Inflammatory macrophage treated with lipopolysaccharide for 1 hour (primary cell): ENCODE measurements at places on chromosomes 3 and 15.

GRCh38 chr15:71237456-71238188 is 122.4 kb downstream of the THSD4 start:
- no peak for DNase-seq

DNA sequence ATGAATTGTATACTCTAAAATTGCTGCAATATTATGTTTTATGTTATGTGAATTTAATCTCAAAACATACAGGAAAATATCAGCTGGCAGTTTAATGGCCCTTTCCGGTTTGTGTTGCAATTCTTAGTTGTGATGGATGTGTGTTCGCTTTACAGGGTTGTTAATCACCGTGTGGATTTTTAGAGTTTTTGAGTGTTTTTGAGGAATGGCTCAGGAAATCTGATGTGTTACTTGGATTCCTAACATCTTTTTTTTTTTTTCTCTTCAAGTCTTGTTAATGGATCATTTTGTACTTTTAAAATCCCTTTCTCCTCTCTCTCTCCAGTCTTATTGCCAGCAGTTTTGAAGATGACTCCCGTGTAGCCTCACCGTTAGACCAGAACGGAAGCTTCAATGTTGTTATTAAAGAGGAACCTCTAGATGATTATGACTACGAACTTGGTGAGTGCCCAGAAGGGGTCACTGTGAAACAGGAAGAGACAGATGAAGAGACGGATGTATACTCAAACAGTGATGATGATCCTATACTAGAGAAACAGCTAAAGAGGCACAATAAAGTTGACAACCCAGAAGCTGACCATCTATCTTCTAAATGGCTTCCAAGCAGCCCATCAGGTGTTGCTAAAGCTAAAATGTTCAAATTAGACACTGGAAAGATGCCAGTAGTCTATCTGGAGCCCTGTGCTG is 35.7 kb downstream of the MGA start:
- peak; percentile 65 for DNase-seq

- DNase-seq = peak; percentile 2
Observed at GRCh38 chr3:65914740-65915367, 123.9 kb downstream of the MAGI1 start.

DNA sequence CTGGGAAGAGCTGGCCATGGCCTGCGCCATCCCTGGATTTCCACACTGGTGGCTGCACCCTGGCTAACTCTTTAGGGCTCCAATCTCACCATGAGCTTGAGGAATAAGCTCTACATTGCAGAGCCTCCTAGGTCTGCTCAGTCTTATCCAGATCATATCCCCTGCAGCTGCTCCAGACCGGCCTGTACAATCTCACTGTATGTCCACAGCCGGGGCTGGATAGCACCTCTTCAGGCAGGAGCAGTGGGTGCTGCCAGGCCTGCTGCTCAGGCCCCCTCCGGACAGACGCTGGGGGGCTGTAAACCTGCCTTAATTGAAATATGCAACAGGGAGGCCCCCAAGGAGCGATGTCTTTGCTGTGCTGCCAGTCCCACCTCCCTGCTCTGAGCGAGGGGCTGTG is 15.6 kb downstream of the INSYN1 start:
- DNase-seq = no peak

DNA sequence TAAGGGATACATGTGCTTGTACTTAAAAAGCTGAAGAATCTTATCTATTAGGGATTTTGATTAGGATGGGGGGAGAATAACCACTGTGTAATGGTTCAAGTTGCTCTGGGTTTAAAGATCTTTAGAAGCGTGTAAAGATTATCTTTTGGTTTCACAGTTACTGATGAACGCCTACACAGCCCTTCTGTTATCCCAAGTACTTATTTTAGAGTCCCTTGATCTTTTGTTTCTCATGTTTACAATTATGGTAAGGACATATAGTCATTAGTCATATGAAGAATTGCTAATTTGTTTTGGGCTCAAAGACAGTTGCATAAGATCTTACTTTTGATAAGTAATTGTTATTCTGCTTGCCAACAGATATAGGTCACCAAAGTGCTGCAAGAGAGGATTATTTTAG is 160.1 kb downstream of the PLCL2 start:
- DNase-seq = no peak

GRCh38 chr3:106160396-106160795 is 291.6 kb upstream of the CBLB start:
- no peak for DNase-seq

DNA sequence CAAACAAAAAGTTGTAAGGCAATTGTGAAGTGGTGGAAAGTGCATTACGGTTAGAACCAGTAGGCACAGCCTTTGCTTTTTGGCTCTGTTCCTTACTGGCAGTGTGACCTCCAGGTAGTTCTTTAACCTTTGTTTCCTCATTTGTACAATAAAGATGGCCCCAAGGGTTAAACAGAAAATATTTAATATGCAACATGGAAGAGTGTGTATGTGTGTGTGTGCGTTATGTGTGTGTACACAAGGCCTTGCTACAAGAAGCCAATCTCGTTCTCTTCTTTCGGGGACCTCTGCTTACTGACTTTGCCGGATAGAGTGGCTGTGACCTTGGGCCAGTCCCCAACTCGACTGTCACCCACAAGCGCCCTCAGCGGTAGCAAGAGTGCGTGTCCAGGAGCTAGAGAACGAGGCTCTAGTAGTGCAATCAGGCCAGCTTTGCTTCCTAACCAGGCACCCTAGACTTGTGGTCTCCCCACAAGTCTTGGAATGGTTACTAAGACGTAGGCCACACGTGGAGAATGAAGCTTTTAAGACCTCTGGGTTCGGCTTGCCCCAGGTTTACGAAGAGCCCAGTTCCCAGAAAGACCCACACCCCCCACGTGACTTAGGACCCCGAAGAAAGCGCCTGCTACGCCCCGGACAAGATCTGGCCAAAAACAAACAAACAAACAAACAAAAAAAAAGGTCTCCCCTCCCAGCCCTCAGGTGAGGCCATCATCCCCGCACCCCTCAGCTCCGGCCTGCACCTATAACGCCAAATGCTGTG is 593 bp downstream of the CIAO2A start:
- DNase-seq = peak; percentile 63

DNA sequence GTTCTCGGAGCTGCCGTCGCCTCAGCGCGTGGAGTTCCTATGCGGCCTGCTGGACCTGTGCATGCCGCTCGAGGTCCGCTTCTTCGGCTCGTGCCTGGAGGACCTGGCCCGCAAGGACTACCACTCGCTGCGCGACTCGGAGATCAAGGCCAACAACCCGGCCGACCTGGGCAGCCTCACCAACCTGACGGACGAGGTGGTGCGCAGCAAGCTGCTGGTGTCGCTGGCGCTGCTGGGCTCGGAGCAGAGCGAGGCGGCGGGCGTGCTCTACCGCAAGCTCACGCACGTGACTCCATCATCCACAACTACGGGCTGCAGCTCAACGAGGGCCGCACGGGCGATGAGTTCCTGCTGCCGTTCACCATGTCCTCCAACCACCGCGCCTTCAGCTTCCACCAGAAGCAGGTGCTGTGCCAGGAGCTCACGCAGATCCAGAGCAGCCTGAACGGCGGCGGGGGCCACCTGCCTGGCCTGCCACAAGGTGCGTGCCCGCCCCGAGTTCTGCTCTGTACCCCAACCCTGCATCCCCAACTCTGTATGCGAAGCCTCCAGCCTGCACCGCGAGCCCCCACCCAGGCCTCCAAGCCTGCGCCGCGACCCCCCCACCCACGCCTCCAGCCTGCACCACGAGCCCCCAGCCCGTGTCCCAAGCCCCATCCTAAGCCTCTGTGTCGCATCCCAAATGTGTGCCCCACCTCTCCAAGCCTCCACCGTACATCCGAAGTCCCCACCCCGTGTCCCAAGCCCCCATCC is 178.2 kb downstream of the OR4M2 start:
- no peak for DNase-seq

- no peak for DNase-seq
Observed at GRCh38 chr3:4642611-4643010, 149.5 kb downstream of the ITPR1 start.

DNA sequence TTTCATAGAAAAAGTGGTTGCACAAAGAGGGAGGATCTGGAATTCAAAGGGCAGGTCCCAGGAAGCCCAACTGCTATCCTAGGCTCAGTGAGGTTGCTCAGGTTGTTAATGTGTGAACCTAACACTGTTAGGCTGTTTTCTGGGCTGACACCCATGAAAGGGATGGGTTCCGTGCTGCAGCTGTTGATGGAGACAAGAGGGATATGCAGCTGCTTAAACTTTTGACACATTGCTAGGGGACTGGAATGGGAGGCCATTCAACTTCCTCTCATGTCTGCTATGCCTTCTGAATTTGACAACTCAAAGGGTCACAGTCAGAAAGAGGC is 198.0 kb upstream of the NR2E3 start:
- DNase-seq = no peak

DNA sequence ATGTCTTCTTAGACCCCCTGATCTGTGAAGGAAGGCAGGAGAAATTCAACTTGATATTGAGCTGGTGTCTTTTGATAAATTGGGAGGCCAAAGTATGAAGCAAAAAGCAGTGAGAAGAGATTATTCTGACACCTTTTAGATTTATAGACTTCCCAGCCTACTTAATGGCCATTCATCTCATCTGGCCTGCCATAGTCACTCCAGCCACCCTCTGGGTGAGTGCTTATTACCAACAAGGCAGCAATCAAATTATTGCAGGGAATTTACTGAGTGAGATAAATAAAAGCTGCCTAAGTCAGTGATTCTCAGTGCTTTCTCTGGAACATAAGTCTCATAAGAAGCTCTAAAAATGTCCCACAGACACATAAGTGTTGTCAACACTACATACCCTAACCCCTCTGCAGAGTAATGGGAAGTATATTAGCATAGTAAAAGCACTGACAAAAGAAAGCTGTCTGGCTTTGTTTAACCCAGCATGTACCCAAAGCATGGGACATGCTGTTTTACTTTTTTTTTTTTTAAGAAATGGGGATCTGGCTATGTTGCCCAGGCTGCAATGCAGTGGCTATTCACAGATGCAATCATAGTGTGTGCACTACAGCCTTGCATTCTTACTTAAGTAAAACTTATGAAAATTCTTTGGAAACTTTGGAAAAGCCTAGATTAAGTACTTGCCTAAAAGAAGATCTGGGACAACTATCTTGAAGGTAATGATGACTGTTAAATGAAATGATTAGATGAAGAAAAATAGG is 725.3 kb downstream of the TUSC7 start:
- DNase-seq = no peak

DNA sequence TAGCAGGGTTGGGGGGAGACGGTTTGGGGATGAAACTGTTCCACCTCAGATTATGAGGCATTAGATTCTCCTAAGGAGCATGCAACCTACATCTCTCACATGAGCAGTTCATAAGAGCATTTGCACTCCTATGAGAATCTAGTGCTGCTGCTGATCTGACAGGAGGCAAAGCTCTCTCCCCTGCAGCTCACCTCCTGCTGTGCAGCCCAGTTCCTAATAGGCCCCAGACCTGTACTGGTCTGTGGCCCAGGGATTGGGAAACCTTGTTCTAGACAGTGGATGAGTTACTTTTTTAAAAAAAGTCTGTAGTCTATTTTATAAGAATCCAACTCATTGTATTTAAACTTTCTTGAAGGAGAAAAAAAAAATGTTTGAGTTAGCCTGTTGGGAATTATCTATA is 100.0 kb downstream of the HHLA2 start:
- no peak for DNase-seq

DNA sequence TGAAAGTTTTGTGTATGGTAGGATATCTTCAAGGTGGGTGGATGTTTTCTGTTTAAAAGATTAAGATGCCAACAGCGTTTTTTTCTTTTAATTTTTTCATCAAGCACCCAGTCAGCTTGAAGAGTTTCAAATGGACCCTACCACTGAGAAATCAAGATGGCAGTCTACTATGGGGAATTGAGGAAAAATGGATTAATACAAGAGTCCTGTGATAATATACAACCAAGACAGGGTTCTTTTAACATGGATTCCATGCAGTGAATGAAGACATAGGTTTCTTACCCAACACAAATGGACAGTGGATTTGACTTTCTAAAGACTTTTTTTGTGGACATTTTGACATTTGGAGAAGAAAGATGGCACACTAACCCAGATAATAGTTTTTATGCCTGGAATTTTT is 2.5 kb upstream of the CHD2 start:
- DNase-seq = no peak

DNA sequence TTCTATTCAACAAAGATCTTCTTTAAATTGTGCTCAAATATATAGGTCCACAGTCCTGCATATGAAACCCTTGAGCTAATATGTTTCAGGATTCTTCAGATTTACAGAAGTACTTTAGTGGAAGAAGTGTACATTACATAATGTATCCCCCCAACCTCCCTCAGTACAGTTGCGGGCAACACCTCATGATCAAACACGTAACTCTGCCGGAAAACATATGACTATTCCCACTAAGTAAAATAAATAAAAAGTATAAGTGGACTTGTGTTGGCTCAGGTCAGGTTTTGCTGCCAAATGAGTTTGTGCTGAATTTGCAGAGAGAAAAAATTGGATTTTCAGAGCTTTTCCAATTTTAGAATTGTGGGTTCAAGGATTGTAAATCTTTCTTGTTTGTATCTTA is 267.6 kb upstream of the MDFIC2 start:
- DNase-seq = no peak

- DNase-seq = no peak
Observed at GRCh38 chr15:57348081-57348480, 28.2 kb upstream of the CGNL1 start.

DNA sequence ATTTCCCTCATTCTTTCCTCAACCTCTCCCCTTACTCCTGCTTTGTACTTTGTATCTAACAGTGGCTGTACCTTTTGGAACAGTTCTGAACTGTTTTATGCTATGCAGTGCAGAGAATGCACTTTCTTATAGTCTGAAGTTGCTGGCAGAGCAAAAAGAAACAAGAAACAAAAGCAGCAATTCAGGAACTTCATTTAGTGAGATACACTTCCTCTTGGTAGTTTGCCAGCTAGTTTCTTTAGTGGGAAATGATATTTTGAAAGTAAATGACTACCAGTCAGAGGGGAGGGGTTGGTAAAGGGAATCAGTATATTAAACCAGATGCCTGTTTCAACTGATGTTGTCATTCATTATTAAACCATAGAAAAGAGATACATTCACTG is 55.0 kb upstream of the CHD2 start:
- peak; percentile 94 for DNase-seq

- DNase-seq = no peak
Observed at GRCh38 chr3:49054344-49054862, 25.2 kb upstream of the IMPDH2 start.

GRCh38 chr3:192122832-192123594 is 604.3 kb downstream of the FGF12 start:
- no peak for DNase-seq

DNA sequence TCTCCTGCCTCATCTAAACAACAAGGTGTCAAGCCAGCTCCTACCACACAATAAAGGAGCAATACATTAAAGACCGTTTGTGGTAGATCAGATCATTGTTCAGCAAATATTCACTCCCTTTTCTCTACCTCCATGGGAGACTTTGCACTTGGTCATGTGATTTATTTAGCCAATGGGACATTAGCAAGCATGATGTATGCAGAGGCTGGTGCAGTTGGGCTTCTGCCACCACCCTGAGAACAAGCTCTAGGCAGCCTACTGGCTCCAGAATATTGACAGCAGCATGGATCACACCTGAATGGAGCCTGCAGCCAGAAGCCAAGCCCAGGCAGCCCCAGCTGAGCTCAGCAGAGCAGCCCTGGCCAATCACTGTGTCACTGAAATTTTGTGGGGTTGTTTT is 99.4 kb upstream of the UBE2E2 start:
- DNase-seq = no peak
